NCI-H82 (cell line): ENCODE measurements at places on chromosomes 3 and 15.

DNA sequence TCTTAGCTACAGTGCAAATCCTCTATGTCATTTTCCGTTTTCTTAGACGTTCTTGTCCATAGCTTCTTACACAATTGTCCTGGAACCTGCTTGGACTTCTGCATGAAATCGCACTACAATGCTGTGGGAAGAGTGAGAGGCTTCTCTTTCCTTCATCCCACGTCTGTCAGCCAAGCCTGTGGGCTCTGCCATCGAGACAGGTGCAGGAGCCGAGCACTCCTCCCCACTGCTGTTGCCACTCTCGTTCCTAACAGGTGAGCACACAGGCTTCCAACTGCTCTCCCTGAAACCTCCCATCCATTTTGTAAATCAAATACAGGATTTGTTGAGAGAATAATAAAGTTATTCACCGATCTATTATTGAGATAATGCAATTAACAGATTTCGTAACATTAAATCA, 23.5 kb downstream of the ZXDC start:
- DNase-seq = no peak

DNA sequence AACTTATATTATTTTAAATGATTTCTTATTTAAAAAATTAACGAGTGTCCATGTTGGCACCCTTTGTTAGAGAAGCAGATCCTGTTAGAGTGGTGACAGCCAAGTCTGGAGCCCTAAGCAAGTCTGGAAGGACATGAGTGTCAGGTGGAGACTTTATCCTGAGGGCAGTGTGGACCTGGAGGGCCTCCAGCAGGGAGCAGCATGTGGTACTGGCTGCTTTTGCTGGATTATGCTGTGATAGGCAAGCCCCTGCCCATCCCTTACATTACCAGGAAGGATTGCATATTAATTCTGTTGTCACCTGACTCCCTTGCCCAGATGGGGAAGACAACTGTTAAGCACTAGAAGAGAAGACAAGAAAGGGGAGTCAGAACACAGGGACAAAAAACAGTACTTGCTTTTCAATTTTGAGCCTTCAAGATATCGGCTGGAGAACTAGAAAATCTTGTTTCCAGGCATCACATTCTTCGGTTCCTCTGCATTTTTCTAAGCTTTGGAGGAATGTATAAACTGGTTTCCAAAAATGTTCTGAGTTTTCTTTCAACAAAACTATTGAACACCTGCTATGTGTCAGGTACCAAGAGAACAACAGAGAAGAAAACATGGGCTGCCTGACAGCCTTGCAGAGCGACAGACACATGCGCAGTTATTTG, 22.7 kb downstream of the ZNF860 start:
- DNase-seq = peak; percentile 30

GRCh38 chr3:168973206-168973605, 690.3 kb downstream of the MECOM start:
- no peak for DNase-seq

GRCh38 chr3:122609798-122610559, 32.5 kb downstream of the PARP15 start:
- no peak for DNase-seq

GRCh38 chr3:133570937-133571320, 2.6 kb upstream of the CDV3 start:
- no peak for DNase-seq

- peak; percentile 76 for DNase-seq
Observed at GRCh38 chr3:81910244-81910852, 148.9 kb upstream of the GBE1 start.

- DNase-seq = no peak
Observed at GRCh38 chr3:68009900-68010299, 355.5 kb upstream of the SUCLG2 start.

DNA sequence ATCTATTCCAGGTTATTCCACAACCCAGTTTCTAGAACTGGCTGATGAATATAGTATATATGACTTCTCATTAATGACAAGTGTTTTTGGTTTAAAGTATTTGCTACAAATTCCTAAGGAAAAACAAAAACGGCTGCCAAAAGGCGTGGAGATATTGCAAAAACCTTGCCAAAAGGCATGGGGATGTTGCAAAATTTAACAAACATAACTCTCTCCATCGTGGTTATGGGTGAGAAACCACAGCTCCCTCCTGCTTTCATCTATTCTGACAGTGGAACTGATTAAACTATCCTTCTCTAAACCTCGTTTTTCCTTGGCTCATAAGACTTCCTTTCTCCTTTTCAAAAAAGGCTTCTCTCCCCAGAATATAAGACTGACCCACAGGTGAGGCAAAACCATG, 342.0 kb upstream of the PDZRN3 start:
- DNase-seq = no peak

DNA sequence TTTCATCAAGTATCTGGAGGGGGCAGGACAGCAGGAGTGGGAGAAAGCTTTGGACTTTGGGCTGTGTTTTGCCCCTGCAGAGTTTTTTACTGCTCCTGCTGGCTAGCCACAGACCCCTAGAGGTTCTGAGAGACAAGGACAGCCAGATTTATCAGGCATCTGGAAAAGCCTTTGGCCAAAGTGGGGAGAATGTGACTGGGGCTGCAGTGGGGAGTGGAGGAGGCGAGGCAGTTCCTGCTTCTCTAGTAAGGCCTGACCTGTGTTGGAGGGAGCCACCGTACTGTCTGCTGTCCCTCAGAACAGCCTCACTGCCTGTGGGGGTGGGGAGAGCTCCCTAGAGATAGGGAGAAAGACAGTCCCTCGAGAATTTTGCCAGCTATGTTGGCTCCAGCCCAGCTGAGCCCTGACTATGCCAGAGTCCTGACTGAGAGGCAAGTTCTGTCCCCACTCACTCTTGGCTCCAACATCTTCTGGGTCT, 2.2 kb downstream of the ALPK3 start:
- DNase-seq = no peak

GRCh38 chr15:75143738-75144334, 57.8 kb upstream of the C15orf39 start:
- DNase-seq = no peak

- DNase-seq = peak; percentile 19
Observed at GRCh38 chr15:93771196-93772030, 459.9 kb upstream of the MCTP2 start.

GRCh38 chr3:129740090-129740489, 133.6 kb upstream of the PLXND1 start:
- DNase-seq = no peak

GRCh38 chr3:112531358-112531781, 30.4 kb downstream of the ATG3 start:
- peak; percentile 21 for DNase-seq

- DNase-seq = no peak
Observed at GRCh38 chr15:63698692-63699091, 101.5 kb downstream of the FBXL22 start.

DNA sequence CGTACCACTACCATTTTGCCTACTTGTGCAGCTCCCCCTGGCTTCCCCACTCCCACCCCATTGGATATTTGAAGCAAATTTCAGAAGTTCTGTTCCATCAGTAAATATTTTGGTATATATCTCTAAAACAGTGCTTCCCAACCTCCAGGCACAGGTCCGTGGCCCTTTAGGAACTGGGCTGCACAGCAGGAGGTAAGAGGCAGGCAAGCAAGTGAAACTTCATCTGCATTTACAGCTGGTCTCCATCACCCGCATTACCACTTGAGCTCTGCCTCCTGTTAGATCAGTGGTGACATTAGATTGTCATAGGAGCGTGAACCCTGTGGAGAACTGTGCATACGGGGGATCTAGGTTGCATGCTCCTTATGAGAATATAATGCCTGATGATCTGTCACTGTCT, 97.2 kb upstream of the LRRFIP2 start:
- no peak for DNase-seq

DNA sequence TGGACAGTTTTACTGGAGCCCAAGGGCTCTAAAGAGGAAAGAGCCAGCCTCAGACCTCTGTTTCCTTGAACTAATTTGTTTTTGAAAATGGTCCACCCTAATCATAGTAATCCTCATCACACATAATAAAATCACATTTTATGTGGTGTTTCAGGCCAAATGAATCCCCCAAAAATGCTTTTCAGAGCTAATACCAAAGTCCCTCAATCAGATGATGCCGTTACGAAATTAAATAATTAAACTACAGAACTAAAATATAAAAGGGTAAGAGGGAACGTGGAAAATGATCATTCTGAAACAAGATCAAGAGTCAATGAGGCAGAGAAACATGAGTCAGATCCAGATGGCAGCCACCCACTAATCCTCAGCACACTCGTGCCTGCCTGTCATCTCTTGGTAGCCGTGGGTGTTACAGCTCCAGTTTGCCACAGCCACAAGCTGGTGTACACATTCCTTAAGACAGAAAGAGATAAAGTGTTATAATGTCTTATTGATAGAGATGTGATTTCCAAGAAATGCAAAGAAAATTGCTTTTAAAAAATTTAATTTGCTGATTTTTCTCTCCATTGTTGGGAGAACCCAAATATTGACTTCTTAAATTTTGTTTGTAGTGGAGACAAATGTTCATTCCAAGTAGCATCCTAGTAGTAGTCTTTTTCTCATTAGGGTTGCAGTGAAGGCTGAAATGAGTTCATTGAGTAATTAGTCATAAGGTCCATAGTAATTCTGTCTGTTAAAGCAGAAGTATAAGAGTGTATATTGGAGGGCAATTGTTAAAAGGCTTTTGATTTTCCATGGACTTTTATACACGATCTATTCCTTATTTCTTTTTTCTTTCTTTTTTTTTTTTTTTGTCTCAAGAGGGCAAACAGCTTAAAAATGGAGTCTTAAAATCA, 104.2 kb downstream of the AGBL1 start:
- peak; percentile 94 for DNase-seq

DNA sequence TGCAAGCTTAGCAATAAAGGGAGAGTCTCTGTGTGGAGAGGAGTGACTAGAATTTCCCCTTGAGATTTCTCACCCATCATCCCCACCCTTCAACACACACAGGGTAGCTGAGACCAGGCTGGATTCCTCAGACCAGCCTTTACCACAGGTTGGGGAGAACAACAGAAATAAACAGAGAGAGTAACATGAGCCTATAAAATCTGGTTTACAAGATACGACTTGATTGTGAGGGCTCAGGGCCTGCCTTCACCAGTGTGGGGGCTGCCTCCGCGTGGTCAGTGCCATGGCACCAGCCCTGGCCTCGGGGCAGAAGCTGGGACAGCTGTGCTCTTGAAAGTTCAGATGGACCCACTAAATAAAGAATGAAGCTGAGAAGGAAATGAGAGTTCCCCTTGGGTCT, 14.6 kb upstream of the MAGEF1 start:
- DNase-seq = no peak

DNA sequence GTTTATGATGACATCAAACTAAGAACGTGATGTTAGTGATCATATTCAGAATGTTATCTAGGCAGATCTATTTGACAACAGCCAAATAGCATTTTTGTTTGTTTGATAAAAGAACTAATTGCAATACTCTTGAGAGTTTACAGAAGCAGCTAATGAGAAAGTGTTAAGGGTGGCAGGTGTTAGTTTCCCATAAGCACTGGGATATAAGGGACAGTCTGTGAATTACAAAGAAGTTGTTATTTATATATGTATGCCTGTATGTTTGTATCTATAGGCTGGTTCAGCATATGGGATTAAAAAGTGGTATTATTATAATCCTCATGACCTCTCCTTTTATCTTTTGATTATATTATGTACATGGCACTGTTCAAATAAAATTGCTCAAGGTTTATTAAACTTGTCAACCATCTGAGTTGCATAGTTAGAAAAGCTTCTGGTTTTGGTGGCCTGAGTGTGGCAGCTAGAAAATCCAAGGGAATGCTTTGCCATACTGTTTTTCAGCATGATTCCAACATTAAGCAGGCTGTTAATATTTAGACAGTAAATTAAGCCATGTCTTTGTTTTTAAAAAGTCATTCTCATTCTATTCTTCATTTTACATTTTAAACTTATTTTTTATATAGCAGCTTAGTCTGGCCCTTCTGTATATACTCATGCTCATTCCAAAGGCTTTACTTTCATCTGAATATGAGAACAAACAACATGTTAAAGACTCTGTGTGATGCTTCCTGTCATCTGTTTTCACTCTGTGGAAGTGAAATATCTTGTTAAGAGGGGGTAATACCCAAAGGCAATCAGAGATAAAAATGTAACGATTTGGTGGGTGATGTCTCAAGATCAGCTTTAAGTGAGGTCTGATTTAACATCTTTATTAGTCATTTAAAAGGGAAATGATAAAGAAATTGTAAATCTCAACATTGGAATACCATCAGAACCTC, 13.1 kb downstream of the ROBO2 start:
- DNase-seq = no peak

GRCh38 chr15:66703540-66703941, 1.5 kb downstream of the SMAD6 start:
- DNase-seq = peak; percentile 57

GRCh38 chr3:27141668-27142067, 227.5 kb downstream of the NEK10 start:
- peak; percentile 22 for DNase-seq

DNA sequence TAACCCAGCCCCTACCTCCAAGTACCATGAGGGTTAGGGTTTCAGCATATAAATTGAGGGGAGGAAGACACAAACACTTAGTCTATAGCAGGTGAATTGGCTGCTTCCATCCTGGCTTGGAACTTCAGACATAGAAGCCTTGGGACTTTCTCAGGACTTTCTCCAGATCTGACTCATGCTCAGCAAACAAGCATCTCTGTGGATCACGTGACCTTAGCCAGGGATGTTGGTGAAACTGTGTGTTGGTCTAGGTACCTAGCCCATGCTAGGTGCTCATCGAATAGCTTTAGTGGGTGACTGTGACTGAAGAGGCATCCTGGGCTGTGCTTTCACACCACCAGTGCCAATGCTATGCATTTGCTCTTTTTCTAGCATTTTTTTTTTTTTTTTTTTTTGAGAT, 58.9 kb downstream of the CD47 start:
- no peak for DNase-seq

DNA sequence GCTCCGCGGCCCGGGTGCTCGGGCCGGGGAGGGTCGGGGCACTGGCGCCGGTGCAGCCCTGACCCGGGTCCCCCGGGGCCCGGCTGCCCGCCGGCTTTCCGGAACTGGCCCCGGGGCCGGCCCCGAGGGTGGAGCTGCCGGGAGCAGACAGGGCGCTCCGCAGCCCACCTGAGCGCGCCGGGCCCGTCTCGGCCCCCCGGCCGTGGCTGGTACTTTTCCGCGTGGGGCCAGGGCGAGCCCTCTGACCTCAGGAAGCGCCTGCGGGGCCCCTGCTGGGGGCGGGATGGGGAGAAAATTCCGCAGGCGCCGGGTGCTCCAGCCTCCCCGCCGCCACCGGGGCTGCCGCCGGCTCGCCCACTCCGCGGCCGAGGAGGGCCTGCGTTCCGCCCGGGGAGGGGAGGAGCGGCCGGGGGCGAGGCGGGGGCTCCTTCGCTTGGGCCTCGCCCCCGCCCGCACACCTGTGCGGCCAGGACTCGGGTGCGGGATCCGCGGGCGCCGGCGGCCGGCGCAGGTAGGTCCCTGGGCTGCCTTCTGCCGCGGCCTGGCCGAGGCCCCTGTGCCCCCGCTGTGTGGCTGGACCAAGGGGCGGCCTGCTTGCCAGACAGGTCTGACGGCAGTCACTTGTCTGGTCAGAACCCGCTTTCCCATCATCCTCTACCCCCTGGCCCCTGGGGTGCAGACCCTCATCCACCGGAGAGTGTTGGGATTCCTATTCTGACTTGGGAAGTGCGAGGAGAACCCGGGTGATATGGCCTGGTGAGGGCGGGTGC, 3.5 kb downstream of the FURIN start:
- peak; percentile 36 for DNase-seq

- DNase-seq = peak; percentile 59
Observed at GRCh38 chr15:25641762-25642161, 202.9 kb upstream of the UBE3A start.

- DNase-seq = no peak
Observed at GRCh38 chr3:105304487-105304886, 62.2 kb upstream of the ALCAM start.
